ENCODE measurements at places on chromosomes 5 and 9.

- no peak for DNase-seq
Measured at GRCh38 chr9:129617167-129617566, 3.7 kb downstream of the C9orf50 start.

- no peak for DNase-seq
Measured at GRCh38 chr9:103867886-103868285, 226.2 kb upstream of the SMC2 start.

- DNase-seq, result no peak
Measured at GRCh38 chr9:69874301-69875060, 53.9 kb downstream of the CFAP95 start.

- no peak for DNase-seq
Measured at GRCh38 chr5:122545986-122546385, 228.9 kb upstream of the SNX2 start.

GRCh38 chr5:113083481-113083880, 106.9 kb downstream of the DCP2 start:
- no peak for DNase-seq
